G401 (cell line): ENCODE measurements at places on chromosomes 13 and 19. TPM values are rescaled to one million over a fixed set of nuclear protein-coding genes. Genes with fewer than 3 reads are reported as not detected.

KIR2DL3 gene
- total RNA-seq, result not detected in 2 replicates

- no peak for DNase-seq
These were observed 598.7 kb upstream of the SPRY2 start for GRCh38 chr13:80939581-80939980.

DNA sequence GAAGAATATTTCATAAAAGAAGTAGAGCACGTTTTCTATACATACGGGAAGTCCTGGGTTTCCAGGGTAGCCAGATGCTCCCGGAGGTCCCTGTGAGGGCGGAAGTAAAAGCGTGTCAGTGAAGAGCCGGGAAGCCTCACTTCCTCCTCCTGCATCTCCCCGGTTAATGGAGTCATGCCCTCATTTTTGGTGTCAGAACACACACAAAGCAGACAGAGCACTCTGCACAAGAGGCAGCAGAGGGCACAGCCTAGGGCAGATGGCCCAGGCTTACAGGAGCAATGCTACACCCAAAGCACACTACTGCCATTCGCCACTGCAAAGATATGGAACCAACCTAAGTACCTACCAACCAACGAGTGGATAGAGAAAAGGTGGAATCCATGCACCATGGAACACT is 94.4 kb downstream of the COL4A1 start:
- DNase-seq, result no peak

DNA sequence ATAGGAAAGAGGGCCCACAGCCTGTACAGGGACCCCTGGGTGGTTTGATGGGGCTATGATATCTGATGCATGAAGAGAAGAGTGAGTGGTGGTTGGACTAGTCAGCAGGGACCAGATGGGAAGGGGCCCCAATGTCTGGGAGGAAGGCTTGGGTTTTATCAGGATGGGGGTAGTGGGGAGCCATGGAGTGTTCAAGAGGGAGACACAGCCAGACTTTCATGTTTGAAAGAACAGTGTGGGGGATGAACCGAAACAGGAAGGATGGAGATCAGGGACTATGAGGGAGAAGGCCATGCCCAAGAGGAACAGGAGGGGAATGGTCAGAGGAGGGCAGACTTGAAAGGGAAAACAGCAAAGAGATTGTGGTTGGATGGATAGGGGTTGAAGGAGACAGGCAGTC is 63.1 kb downstream of the UNC13A start:
- no peak for DNase-seq

- no peak for DNase-seq
These were observed 68.8 kb upstream of the TSHZ3 start for GRCh38 chr19:31418055-31418454.

HSPH1 gene
- 82.0 and 98.4 TPM in 2 replicates for total RNA-seq

DNA sequence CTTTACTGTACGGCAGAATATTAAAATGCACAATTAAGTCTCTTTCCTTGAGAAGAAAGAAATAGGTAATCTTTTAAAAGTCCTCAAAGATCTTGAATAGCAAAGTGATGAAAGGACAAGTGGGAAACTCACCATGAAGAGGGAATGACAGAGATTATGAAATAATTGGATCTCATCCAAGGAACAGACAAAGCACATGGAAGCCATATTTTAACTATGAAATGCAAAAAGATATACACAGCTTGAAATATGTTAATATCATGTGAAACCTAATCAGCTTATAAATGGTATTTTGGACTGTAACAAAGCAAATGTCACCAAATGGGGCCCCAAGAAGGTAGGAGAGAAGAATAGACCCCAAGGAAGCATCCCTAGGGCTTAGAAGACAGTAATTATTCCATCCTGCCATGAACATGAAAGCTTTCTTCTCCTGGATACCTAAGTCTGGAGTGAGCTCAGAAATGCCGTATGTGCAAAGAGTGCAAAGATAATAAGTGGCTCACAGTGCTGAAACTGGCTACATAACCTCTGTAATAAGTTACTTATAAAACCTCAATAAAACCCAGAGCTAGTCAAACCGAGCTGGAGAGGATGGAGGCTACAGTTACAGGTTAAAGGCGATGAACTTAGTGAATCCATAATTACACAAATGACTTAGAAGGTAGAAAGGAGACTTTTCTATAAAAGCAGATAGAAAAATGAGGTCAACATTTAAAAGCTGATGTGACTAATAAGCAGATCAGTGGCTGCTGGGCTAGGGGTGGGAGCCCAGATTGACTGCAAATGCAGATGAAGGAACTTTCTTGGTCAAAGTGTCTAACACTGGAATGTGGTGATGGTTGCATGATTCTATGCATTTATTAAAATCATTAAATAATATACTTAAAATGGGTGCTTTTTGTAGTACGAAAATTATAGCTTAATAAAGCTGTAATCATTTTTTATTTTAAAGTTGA is 34.4 kb downstream of the DCLK1 start:
- DNase-seq, result no peak

DNA sequence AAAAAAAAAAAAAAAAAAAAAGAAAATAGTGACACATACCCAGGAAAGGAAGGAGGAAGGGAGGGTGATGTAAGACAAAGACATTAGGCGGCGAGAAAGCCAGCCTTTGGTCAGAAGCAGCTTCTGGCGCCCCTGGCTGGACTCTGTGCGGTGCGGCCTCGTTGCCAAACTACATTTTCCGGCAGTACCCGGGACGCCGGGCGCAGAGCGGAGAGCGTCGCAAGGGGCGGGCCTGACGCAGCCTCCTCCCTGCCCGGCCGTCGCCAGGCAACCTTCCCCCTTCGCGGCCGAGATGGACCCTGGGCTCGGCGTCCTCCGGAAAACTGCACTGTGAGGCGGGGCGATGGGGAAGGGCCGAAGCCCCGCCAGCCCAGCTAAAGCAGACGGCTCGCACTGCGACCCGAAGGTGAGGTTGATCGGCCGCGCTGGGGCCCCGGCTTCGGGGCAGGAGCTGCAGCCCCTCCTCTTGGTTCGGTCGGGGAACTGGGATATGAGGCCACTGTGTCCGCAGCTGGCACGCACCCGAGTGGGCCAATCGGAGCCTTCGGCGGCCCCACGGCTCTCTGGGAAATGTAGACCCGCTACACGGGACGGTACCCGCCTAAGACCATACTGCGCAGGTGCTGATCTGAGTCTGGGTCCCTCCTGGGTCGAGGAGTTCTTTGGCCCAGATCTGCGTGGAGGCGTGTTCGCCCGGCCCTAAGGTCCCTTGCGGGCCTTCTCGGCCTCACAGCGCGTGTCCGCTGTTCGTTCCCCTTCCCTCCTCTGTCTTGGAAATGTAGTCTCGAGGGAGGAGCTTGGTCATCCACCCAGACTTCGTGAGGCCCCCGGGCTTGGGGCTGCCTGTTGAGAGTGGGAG is 2.3 kb upstream of the MZF1 start:
- DNase-seq, result peak; percentile 94

MRPS31 gene
- total RNA-seq, result 20.3 and 42.3 TPM in 2 replicates

FSTL3 gene
- total RNA-seq, result 15.0 and 26.0 TPM in 2 replicates

GRCh38 chr13:60327511-60327910 is 69.5 kb upstream of the TDRD3 start:
- no peak for DNase-seq

DNA sequence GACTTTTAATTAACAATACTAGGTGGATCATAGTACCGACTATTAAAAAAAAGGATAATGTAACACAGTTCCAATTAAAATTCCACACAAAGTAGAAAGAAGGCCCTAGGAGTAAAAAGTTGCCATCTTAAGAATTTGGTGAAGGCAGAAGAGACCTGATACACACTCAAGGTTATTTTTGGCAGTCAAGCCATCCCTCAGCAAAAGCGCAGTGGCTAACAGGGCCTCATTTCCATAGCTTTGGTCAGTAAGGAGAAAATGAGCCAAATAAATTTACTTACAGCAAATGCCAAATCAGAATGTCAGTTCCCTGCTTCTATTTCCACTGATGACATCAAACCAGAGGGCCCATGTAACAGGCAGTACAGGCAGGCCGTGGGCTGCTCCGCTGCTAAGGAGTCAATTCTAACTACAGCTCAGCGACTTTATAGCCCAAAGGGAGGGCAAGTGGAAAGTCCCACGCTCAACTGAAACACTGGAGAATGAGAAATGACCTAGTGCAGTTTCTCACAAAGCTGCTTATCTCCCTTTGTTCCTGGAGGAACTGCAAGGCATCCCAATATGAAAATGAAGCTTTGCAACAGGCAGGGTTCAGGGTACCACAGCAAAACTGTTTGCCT is 6.3 kb downstream of the ARGLU1 start:
- peak; percentile 34 for DNase-seq

GRCh38 chr13:95714142-95714832 is 37.3 kb downstream of the DNAJC3 start:
- DNase-seq, result no peak

DNA sequence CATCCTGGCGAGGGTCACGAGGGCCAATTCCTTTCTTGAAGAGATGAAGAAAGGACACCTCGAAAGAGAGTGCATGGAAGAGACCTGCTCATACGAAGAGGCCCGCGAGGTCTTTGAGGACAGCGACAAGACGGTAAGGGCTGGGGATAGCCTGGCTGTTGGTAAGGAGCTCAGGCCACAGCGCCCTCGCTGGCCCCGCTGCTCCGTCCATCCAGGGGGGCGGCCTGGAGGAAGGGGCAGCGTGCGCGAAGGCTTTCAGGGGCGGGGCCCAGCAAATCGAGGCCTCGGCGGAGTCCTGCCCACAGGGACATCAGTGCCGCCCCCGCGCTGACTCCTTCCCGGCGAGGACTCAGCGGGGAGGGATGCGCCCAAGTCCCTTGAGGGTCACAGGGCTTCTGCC is 6.9 kb downstream of the F10 start:
- no peak for DNase-seq

- no peak for DNase-seq
These were observed 49.5 kb downstream of the CRYL1 start for GRCh38 chr13:20475927-20476691.

DNA sequence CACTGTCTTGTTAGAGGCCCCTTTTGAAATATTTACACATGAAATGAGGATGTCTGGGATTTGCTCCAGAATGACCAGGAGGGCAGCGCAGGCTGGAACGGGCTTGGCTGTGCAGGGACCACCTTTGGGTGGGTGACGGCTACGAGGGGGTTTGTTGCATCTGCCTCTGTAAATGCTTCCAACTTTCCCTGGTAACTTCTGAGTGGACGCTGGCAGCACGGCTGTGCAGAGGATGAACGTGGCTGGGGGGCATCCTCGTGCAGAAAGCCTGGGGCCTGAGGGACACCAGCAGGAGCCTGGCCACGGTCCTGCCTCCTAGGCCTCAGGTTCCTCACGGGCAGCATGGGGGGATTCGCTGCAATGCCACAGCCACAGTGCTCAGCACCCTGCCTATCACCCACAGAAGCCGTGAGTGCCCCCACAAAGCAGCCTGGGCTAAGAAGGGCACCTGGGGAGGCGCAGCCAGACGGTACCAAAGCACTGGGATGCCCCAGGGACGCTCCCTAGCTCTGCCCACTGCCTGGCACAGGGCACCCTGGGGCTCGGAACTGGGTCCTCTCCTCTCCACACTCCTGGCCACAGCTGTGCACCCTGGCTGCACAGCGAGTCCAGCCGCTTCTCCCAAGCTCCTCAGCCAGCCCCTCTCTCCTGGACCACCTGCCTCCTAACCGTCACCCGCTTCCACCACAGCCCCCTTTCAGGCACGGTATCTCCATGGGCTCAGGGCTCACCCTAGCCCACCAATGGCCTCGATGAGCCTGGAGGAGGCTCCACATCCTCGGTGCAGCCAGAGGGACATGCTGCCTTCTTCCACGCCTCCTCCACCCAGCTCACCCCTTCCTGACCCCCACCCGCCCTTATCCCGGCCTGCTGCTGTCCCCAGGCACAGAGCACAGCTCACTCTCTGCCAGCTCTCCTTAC is 44.5 kb downstream of the MLLT1 start:
- DNase-seq, result no peak

DNA sequence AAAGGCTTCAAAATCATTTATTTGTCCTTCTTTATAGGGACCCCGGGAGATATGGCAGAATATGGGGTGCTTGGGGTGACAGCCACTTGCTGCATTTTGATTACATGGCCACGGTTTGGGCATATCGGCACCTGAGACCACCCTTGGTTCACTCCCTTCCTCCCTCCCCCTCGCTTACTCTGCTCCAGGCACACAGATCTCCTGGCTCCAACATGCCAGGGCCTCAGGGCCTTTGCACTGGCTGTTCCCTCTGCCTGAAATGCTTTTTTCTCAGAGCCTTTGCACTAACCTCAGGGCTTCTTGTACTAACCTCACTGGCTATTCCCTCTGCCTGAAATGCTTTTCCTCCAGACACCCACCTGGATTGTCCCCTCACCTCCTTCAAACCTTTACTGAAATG is 23.8 kb downstream of the VAV1 start:
- no peak for DNase-seq

DNA sequence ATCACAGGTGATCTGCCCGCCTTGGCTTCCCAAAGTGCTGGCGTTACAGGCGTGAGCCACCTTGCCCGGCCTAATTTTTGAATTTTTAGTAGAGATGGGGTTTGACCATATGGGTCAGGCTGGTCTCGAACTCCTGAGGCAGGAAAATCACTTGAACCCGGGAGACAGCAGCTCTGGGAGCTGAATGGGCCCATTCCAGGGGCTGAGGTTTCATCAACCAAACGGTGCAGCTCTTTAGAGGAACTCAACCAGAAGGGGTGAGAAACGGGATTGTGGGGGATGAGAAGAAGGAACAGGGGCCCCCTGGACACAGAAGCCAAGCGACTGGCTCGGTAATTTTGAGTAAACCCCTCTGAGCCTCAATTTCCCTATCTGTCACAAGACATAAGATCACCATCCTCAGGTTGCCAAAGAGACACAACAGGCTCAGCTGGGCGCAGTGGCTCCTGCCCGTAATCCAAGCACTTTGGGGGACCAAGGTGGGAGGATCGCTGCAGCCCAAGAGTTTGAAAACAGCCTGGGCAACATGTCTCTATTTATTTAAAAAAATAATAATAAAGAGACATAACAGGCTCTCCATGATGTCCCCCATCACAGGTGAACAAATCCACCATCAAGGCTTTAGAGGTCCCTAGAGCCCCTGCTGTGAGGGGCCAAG is 562 bp downstream of the IQCN start:
- no peak for DNase-seq

GRCh38 chr19:10450853-10451609 is 30.7 kb downstream of the PDE4A start:
- DNase-seq, result peak; percentile 34

SUCLA2 gene
- 65.5 and 83.8 TPM in 2 replicates for total RNA-seq

DNA sequence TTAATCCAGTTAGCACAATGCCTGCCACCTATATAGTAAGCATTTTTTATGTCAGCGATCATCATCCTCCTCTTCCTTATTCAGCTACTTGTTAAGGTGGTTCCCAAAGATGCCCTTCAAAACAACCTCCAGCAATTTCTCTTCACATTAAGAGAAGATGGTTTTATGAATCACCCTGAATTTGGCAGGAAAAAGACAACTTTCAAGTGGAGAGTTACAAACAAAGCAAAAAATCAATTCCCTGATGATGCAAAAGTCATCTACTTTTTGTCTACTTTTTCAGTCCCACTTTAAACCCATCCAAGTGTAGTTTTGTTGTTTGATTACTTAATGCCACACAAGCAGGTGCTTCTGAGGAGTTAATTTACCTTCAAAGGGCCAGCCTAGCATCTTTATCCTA is 139.1 kb upstream of the SERP2 start:
- no peak for DNase-seq
